CD4-positive, alpha-beta T cell treated with Interleukin-15 for 1 hour (primary cell): ENCODE measurements at places on chromosomes 5 and 9.
A peak's percentile ranks its signal among the peaks of the same experiment; 100 is the strongest.

DNA sequence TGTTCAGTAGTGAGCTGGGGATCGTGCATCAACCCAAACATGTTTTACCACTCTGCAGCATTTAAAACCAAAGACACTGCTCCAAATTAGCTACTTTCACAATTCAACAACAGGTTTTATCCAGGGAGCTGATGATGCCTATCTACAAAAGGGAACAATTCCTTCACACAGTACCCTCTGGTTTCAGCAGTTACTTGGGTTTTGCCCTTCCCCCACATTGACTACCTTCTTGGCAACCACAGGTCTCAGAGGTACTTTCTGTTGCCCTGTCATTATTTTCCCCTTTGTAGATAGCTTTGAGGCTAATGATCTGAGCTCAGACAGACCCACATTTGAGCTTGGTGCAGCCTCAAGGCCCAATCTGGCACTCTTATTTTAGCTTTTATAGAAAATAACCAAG is 96.1 kb downstream of the WDR41 start:
- no peak for DNase-seq

DNA sequence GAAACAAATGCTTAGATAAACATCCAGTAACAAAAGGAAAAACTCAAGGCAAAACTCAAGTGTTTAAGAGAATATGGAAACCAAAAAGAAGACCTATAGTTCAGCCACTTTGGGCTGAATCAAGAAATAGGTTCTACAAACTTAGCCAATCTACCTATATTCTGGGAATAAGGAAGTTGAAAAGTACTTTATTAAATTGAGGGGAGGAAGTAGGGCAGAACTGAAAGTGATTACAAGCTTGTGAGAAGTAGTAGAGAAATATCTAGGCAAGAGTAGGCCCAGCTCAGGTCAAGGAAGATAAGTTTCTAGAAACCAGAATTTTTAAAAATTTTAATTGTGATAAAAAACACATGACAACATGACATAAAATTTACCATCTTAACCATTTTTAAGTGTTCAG is 384.8 kb upstream of the PCSK5 start:
- no peak for DNase-seq

DNA sequence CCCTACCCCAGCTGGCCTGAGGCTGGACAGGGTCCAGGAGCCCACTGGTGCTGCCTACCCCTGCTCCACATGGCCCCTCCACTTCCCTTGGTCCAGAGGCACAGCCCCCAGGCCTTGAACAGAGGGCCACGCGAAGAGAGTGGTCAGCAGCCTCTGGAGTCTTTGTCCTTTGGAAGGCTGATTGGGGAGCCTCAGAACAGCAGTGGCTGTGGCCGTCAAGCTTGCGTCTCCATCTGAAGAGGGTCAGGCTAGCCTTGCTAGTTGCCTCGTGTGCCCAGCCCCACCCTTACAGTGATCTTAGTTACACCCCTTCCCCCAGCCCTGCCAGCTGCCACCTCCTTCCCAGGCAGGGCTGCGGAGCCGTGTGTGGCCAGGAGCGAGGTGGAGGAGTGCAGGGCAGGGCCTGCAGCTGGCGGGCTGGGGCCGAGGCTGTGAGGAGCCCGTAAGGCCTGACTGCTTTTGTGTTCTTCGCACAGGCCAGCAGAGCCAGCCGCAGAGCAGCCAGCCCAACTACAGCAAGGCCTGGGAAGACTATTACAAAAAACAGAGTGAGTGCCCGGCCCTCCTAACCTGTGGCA is 30.1 kb upstream of the PRDM12 start:
- no peak for DNase-seq

GRCh38 chr9:97889941-97890887 is 32.1 kb downstream of the TRMO start:
- DNase-seq: peak; percentile 35

GRCh38 chr5:82044010-82044409 is 72.2 kb downstream of the ATG10 start:
- peak; percentile 37 for DNase-seq

DNA sequence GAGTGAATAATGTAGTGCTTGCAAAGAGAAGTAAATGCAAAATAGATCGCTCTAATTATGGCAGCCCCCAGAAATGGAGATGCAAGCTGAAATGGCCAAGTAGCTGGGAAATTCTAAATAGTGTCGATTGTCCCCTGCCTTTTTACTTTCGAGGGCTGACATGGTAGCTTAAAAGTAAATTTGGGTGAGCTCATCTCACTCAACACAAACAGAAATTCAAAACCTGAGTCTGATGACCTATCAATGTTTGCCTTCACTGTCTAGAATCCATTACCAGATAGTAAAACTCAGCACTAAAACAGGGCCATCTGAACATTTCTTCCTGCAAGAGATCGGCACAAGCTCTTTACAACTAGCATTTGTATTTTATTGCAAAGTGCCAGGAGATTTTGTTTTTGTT is 7.0 kb upstream of the LHX2 start:
- no peak for DNase-seq

GRCh38 chr5:100479079-100479688 is 56.0 kb upstream of the FAM174A start:
- DNase-seq: no peak

- DNase-seq: no peak
Observed at GRCh38 chr9:89470224-89470839, 27.6 kb downstream of the SEMA4D start.

GRCh38 chr5:173294673-173295320 is 33.4 kb downstream of the STC2 start:
- no peak for DNase-seq
